ENCODE measurements at places on chromosomes 3 and 15.

- DNase-seq = no peak
Measured at GRCh38 chr15:60400944-60401343, 3.2 kb upstream of the ANXA2 start.

DNA sequence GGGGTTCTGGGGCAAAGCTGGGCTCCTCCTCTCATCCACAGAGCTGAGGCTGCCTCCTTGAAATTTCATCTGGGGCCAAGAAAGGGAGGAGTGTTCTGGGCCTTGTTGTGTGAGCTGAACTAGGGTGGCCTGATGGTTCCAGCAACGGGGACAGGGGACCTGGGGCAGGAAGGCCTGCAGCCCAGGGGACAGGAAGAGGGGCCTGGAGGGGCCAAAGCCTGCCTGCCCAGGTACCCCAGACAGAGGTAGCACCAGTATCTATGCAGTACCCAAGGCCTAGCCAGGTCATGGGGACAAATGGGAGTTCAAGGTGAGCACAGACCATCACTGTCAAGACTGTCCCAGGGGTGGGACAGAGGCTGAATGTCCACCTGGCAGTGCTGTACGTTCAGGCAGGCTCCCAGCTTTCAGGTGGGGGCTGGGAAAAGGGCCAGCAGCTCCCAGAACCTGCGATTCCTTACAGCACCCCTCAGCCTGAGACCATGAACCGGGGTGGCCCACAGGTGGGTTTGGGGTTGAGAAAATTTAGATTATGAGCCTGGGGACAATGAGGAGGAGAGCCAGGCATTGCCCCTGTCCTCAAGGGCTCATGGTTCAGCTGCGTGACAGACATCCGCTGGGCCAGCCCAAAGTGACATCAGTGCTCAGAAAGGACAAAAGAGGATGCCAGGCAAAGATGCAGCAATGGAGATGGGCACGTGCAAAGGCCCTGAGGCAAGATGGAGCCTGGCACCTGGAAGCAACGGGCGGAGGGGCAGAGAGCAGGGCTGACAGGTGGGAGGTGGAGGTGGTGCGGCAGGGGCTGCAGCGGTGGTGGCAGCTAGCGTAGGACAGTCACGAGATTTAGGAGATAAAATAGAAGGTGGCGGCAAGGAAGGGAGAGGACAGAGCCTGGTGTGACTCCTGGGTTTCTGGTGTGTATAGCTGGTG is 28.0 kb downstream of the PSTPIP1 start:
- no peak for DNase-seq

GRCh38 chr15:45448066-45448915 is 69.9 kb upstream of the GATM start:
- no peak for DNase-seq

DNA sequence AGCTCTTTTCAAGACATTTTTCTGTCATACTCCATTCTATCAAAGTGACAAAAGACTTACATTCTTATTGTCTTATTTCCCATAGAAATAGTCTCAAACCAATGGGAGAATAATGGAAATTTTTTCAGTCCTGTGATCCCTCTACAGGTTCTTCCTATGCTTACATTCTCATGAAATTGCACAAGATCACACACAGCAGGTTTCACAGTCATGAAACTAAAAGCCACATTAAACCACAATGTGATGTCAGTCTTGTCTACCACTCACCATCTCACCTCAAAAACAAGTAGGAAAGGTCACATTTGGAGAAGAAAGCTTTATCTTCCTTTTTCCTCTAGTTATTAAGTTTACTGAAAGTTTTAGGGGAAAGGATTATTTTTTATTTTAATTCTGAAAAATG is 161.0 kb upstream of the RORA start:
- no peak for DNase-seq

DNA sequence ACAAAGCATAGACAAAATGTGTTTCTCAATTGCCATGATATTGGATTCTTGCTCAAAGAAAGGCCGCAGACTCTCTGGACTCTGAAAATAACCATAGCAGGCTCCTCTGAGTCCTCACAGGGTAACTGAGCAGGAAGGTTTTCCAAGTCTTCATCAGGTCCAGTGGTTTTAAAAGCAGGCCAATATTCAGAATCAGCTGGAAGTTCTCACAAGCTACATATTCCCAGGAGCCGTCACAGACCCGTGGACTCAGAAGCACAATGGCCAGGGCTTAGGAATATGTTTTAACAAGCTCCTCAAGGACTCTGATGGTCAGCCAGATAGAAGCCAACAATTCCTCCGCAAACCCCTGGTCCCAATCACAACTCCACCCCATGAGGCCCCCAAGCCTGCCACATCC is 256.1 kb upstream of the ADAMTS9 start:
- DNase-seq = no peak

GRCh38 chr3:162487138-162487537 is 990.5 kb downstream of the OTOL1 start:
- DNase-seq = no peak

DNA sequence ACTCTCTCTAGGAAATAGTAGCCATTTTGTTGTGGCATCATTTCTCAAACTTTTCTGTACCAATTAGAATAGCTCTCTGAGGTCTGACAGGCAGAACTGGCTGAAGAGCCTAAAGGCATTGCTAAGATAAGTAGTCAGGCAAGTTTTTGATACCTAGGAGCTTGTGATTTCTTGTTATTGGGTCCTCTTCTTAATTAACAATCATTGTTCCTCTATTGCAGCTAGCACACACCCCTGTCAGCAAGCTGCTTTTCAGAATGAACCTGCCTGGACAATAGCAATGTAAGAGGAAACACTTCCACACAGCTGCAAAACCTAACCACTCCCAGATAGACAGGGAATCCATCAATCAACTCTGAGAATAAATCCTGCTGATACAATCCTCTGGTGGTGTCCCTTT is 403.9 kb upstream of the TBL1XR1 start:
- no peak for DNase-seq

DNA sequence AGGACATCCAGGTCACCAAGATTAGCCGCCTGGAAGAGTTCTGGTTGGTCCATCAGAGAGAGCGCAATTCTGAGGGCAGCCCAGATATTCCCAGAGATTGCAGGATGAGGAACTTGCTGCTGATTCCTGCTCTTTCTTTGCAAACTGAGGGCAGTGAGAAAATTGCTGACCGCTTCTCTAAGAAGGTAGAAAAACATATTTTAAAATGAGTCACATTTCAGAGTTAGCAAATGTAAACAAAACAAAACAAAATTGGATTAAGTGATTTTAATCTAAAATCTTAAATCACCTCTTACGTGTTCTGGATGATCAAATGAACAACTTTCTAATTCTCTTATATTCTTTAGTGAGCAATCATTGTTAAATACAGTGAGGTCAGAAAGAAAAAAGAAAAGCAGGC is 149.0 kb downstream of the USP13 start:
- DNase-seq = no peak

- no peak for DNase-seq
Measured at GRCh38 chr15:57343498-57343897, 32.8 kb upstream of the CGNL1 start.

GRCh38 chr3:171044384-171044783 is 17.9 kb upstream of the SLC2A2 start:
- DNase-seq = no peak

DNA sequence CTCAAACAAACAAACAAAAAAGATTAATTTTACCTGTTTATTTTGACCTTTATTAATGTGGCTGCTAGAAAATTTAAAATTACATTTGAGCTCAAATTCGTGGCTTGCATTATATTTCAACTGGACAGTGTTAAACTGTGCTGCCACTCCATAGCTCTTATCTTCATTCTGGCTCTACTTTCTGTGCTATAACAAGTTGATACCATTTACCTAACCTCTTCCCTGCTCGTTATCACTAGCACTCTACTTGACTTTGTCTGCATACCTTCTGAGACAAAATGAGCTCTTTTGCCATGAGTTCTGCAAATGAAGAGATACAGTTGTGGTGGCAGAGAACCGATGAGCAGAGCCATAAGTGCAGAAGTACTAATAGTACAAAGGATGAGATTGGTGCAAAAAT is 26.4 kb downstream of the MINDY2 start:
- no peak for DNase-seq

DNA sequence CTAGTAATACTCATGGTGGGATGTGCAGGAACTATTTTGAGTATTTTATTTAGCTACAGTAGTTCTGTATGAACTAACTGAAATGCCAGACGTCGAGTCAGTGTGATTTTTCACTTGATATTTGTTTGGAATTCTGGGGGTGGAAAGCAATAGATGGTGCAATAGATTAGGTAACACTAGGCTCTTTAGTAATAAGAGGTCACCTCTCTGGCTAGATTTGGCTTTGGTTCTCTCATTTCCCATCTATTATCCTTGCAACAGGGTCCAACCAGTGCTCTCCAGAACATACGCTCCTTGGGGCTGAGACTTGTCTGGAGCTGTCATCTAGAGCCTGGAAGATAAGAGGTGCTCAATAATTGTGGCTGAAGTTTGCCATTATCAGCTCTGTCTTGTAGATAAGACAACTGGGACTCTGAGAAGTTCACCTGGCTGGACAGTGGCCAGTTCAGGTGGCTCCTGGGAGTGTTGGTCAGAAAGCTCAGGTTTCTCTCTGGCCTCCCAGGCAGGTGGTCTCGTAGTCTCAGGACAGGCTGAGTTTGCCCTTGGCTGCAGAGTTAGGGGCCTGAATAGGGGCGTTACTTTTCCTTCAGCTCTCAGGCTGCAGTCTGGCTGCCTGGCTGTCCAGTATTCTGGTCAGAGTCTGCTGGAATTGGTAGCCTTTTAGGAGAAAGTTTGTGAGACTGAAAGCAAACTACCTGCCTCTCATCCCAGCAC is 277.5 kb upstream of the RGMA start:
- no peak for DNase-seq

DNA sequence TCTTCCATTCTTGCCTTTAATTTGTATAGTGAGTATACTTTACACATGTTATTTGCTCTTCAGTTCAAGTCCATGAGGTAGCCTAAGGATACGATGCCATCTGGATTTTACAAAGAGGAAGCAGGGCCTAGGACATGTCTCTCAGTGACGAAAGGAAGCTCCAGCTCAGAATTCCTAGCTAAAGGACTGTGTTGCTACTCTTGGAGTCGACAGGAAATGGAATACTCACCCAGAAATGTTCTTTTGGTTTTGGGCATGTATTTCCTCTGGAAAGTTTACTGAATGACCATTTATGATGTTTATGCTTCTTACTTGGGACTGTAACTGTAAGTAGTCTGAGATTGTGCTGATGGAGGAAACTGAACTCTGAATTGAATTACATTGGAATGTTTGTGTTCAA is 12.5 kb downstream of the OXNAD1 start:
- no peak for DNase-seq

GRCh38 chr3:49877716-49878115 is 8.0 kb upstream of the CAMKV start:
- DNase-seq = no peak

- DNase-seq = no peak
Measured at GRCh38 chr3:127667119-127667681, 5.6 kb upstream of the ABTB1 start.

DNA sequence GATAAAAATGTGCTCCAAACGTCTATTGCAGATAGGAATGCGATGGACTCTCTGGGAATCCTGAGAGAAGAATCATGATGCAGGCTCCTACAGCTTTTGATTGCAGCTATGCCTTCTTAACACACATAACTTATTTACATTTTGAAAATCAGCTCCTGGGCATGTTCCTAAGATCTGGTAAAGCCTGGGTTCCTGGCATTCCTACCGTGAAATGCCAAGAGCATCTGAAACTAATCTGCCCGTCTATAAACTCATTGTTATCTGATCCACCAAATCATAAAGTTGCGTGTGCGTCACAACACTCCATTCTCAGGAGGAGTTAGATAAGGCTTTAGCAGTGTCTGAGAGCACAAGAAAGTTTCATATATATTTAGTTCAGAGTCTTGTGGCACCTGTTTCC is 79.0 kb upstream of the VGLL3 start:
- no peak for DNase-seq

DNA sequence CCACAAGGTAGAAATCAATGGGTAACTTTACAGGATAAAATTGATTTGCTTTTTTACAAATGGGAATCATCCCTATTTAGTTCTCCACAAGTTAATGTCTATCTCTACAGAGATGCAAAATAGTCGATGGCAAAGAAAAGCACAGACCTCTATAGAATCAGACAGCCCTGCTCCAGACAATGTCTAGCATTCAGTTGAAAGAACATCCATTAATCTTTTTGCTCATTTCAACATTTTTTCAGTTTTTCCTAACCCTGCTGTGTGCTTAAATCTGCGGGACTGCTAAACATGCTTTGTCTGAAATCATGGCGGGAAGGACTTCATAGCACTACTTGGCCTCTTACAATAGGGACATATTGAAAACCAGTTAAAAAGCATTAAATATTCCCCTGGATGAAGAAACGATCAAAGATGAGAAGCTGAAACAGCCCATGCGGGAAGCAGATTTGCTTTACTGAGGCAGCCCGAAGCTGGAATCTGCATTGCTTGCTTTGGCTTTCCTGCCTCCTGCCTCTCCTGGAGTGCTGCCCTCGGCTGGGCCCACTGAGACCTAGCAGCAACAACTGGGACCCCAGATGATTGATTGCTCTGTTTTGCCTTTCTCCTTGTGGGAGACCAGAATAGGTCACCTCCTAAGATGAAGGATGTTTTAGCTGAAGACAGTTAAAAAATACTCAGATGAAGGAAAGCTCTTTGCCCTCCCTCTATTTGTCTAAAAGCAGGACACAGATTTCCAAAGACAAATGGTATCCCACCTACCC is 38.5 kb upstream of the RASGRP1 start:
- DNase-seq = no peak

GRCh38 chr3:63364495-63364894 is 86.4 kb downstream of the SYNPR start:
- no peak for DNase-seq

DNA sequence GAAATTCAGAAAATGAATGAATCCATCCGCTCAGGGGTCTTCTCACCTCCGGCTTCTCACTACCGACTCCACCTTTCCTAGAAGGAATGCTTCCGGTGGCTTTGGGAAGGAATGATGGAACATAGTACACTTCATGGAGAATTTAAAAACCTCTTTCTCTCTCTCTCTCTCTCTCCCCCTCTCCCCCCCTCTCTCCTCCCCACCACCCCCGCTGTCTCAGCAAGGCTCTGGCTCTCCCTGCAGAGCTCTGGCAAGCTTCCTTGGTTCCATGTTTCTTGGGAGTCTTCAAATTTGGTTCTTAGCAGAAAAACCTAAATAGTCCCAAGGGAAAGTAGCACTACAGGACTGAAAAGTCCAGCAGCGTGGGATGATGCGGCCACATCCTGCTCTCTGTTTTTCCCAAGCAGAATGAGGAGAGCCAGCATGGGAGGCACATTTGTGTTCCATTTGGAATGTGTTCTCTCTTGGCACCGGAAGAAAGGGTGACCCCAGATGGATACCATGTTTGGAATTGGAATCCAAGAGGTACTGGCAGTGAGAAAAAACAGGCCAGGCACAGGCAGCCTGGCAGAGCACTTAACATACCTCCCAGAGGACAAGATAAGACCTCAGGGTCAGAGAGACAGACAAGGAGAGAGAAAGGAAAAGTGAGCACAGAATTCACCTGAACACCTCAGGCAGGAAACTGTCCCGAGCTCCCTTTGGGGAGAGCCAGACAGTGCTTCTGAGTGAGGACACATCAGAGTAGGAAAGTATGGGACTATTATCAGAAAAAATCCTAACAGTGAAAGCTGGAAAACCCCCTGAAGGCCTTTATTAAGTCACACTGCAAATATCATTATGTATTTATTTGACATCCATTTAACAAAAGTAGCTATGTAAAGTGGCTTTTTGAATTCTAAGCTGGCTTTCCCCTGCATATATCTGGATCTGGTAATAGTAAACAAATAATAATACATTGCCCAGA is at the start of gene POPDC2:
POPDC2 (minus strand) TSS at position 116 of the 967 bp plus-strand sequence. CDS start 166 bp downstream, outside the sequence.
- DNase-seq = no peak
